ENCODE measurements at places on chromosomes 5 and 9. TPM values are rescaled to one million over a fixed set of nuclear protein-coding genes. Genes with fewer than 3 reads are reported as not detected.

The CENPH gene
- 19.6 TPM for total RNA-seq

The S100Z gene
- 3.1 TPM for total RNA-seq

The KIF4B gene
- total RNA-seq: 0.07 TPM

The CCDC180 gene
- total RNA-seq: 2.9 TPM

The GMCL2 gene
- total RNA-seq: not detected

The PCDHB12 gene
- total RNA-seq: not detected

The ATP10B gene
- total RNA-seq: not detected

The ASS1 gene
- 8.0 TPM for total RNA-seq

The SOX30 gene
- total RNA-seq: 0.12 TPM

The FAXDC2 gene
- not detected for total RNA-seq

The ATOSB gene
- 15.8 TPM for total RNA-seq

The CCDC152 gene
- total RNA-seq: 3.4 TPM

The CSF1R gene
- 0.59 TPM for total RNA-seq

The ARL14EPL gene
- total RNA-seq: not detected

The CENPP gene
- 19.4 TPM for total RNA-seq

The DND1 gene
- 3.9 TPM for total RNA-seq

The SLC9A3 gene
- 1.5 TPM for total RNA-seq

The ZBTB26 gene
- 8.0 TPM for total RNA-seq

The RMRP gene
- total RNA-seq: 4,811 TPM

The GABBR2 gene
- total RNA-seq: not detected

The FCN2 gene
- total RNA-seq: not detected

The OTULINL gene
- 26.6 TPM for total RNA-seq

The KIF12 gene
- not detected for total RNA-seq

Measured in T-helper 1 cell treated with Interleukin-12 subunit alpha and Interleukin-12 subunit beta and Interleukin-4 antibody, amounts not matched to agents 30 ng/mL and 1 ng/mL, for 36 hours (primary cell).